ENCODE measurements at places on chromosomes 2 and 18.

GRCh38 chr2:160372010-160372356 lies 121.6 kb downstream of the RBMS1 start:
- DNase-seq, result no peak

- DNase-seq, result no peak
Measured at GRCh38 chr2:104889291-104889959, 35.5 kb downstream of the POU3F3 start.

GRCh38 chr2:171080607-171081006 lies 80.1 kb downstream of the TLK1 start:
- no peak for DNase-seq

GRCh38 chr2:150428641-150429040 lies 58.8 kb downstream of the RND3 start:
- no peak for DNase-seq

- DNase-seq, result no peak
Measured at GRCh38 chr18:34704823-34705222, 5.3 kb upstream of the DTNA start.
